ENCODE measurements at places on chromosomes 16 and 17. TPM values are rescaled to one million over a fixed set of nuclear protein-coding genes. Genes with fewer than 3 reads are reported as not detected.

The OR1E1 gene
- polyA plus RNA-seq: not detected

The SLC5A11 gene
- 0.10 TPM for polyA plus RNA-seq

The HSD3B7 gene
- 12.6 TPM for polyA plus RNA-seq

The GPR179 gene
- polyA plus RNA-seq: 0.94 TPM
